ENCODE measurements at places on chromosomes 16 and 17.
A peak's percentile ranks its signal among the peaks of the same experiment; 100 is the strongest.

GRCh38 chr17:49285716-49286115 is 55.1 kb upstream of the PHOSPHO1 start:
- no peak for DNase-seq

DNA sequence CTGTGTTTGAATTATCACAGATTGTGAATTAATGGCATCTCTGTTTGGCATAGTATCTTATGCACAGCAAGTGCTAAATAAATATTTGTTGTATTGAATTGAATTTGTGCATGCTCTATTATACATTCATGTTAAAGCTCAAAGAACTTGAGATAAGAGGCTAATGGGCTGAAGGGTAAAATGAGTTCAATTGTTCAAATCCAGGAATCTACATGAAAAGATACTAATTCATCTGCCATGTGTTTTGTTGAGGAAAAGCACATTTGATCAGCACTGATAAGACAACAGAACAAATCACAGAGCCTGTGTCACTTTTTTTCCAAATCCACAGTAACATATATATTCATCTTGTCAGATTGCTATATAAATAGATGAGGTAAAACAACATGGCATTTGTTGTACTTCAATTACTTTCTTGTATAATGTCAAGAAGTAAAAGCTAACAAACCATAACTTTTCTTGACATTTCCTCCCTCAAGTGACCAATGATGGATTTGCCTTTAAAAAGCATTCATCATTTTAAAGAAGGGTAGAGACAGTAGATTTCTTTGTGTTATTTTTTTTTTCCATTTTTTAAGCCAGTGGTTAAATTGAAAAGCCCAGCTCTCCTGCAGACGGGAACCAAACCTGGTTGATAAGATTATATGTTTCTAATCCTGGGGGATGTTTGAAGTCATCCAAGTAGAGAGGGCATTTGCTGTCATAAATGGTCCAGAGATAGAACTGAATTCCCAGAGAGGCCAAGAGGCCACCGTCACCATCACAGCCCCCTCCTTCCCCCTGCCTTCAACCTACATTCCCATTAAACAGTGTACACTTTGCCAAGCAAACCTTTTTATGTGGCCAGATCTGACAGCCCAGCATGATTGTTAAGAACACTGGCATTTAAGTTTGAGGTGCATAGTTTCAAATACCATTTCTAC is 123.0 kb downstream of the CHD9NB start:
- DNase-seq: no peak

DNA sequence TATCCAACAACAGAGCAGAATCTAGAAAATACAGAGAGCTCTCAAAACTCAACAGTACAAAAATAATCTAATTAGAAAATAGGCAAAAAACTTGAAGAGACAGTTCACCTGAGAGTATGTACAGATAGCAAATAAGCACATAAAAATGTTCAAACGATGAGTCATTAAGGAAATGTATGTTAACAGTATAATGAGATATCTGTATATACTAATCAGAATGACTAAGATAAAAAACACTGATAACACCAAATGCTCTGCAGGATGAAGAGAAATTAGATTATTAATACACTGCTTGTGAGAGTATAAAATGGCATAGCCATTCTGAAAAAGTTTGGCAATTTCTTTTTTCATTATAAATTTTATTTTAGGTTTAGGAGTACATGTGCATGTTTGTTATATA is 1307.6 kb upstream of the GOT2 start:
- DNase-seq: no peak

- no peak for DNase-seq
Observed at GRCh38 chr16:11871193-11871592, 19.9 kb upstream of the RSL1D1 start.

DNA sequence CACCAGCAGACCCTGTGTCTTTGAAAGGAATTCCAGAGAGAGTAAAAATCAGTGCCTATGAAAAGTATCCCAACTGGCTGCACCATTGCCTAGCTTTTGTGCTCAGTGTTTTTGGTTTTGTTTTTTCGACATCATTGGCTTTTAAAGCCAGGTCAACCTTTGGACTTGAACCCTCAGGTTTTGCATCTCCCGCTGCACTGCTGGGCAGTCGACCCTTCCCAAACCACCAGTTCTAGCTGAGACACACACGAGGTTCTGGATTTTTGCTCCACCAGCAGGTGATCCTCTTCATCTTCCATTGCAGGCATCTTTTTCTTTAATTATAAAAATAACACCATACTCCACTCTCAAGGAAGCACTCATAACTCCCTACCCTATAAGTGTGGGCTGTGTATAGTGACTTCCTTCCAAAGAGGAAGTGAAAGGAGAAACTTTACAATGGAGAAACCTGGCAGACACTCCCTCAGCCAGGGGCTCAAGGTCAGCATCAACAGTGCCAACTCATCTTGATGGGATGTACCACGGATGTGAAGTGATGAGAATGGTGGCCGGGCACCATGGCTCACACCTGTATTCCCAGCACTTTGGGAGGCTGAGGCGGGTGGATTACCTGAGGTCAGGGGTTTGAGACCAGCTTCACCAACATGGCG is 57.8 kb downstream of the BMERB1 start:
- DNase-seq: no peak

DNA sequence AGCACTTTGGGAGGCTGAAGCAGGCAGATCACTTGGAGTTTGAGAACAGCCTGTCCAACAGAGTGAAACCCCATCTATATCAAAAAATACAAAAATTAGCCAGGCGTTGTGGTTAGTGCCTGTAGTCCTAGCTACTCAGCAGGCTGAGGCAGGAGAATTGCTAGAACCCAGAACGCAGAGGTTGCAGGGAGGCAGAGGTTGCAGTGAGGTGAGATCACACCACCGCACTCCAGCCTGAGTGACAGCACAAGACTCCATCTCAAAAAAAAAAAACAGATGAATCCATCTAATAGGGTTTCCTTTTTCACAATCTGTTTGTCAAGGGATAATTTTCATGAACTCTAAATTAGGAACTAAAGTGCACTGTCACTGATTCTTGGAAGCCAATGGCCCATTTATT is 99.0 kb downstream of the PARN start:
- DNase-seq: no peak

DNA sequence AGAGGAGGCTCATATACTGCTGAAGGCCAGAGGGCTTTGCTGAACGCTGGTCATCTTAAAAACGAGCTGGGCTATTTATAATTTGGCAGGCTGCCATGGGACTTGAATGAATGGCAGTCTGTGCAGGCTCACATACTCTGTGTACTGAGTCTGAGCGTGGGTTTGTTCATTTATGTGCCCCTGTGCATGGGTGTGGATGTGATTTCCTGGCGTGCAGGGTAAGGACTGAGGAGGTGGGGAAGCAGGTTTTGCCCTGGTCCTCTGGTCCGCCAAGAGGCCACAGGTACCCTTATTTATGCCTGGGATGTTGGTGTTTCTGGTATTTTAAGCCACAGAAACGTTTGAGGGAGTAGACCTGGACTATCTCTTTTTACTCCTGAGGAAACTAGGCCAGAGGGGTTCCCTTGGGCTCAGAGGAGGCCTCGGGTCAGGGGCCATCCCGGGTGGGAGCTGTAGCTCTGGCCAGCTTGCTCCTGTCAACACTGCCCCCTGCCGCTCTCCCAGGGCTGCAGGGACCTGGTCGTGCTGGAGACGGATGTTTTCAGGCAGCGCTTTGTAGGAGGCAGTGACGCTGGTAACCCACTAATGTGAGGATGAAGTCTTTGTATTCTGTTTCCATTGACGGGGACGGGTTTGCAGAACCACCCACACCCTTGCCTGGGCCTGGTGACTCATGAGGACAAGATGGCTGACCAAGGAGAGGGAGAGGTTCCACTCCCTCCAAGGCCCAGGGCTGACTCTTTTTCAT is 184.4 kb downstream of the MSI2 start:
- peak; percentile 75 for DNase-seq

GRCh38 chr17:62017496-62017895 is 47.6 kb downstream of the MED13 start:
- DNase-seq: no peak

GRCh38 chr16:3349175-3349574 is 6.5 kb upstream of the OR2C1 start:
- no peak for DNase-seq

- no peak for DNase-seq
Observed at GRCh38 chr17:66177048-66177447, 14.9 kb downstream of the CEP112 start.

- DNase-seq: no peak
Observed at GRCh38 chr17:1009229-1010085, 12.5 kb downstream of the TIMM22 start.

GRCh38 chr17:66957343-66957742 is 7.2 kb upstream of the CACNG4 start:
- DNase-seq: no peak

DNA sequence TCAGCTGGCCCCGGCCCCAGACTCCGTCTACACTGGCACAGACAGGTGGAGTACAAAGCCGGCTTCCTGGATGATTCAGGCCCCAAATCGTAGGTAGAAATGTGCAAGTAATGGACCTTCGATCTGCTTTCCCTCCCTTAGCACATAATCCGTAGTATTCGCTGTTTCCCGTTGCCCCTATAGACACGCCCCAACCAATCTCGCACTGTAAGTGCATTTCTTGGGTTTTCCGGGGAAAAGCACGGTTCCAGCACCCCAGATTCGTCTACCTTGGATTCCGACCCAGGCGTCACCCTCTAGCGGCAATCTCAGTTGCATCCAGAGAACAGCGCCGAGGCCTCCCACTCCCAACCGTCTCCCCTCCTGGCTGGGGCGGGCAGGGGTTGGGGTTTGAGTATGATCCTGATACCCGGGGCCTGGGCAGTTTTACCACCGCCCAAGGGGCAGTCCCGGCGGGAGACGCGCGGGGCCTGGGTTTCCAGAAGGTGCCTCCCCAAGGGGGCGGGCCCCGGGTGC is 12.1 kb upstream of the FOXF1 start:
- no peak for DNase-seq

GRCh38 chr17:4788807-4789700 is at the start of gene GLTPD2:
TSS of gene GLTPD2 (plus strand) at chr17:4788964. CDS start at chr17:4789012, 48 bp downstream.
- DNase-seq: no peak

DNA sequence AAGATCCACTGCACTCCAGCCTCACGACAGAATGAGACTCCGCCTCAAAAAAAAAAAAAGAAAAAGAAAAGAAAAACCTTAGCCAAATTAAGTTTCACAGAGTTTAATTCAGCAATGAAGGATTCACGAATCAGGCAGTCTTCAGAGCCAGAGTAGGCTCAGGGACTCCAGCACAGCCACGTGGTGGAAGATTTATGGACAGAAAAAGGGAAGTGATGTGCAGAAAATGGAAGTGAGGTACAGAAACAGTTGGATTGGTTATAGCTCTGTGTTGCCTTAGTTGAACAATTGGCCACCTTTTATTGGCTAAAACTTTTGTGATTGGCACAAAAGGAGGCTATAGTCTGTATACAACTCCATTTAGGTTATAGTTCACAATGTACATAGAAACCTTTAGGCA is 256.6 kb downstream of the HS3ST3B1 start:
- DNase-seq: no peak
